ENCODE measurements at places on chromosomes 12 and 14.
A peak's percentile ranks its signal among the peaks of the same experiment; 100 is the strongest.

DNA sequence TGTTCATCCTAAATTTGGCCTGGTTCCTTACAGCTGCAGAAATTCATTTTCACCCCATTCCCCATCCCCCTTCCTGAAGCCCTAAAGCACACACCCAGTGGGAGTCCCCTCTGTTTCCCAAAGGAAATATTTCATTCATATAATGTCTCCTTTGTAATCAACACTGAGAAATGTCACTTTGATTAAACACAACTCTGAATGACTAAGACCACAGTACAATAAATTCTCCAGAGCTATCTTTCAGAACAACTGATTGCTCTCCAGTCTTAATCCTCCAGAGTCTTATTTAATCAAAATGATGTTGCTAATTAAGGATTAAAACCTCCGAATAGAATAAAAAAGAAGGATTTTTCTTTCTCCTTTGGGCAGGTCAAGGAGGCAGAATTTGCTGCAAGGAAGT, 6.4 kb downstream of the SLC15A5 start:
- no peak for DNase-seq

DNA sequence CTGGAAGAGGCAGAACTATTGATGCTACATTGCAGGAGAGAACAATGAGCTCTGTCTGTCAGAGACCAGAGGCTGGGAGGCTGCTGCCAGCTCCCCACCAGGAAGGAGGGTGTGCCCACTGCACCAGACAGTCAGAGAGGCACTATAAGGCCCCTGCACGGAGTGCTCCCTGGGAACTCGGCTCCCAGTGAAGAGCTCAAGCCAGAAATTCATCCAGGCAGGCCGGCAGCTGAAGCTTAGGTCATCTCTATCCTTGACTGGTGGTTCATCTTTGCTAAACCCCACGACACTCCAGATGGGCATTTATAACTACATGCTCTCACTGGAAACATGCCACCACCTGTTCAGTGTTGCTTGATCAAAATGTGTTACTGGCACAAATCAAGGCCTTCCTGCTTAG, 65.1 kb upstream of the GPATCH2L start:
- DNase-seq = no peak

DNA sequence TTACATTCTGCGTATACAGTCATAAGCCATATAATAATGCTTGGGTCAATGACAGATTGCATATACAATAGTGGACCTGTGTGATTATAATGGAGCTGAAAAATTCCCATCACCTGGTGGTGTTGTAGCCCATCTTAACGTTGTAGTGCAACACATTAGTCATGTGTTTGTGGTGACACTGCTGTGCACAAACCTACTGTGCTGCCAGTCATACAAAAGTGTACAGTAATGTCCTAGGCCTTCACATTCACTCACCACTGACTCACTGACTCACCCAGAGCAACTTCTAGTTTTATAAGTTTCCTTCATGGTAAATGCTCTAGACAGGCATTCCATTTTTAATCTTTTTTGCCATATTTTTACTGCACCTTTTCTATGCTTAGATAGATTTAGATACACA, 194.8 kb upstream of the SEL1L start:
- no peak for DNase-seq

DNA sequence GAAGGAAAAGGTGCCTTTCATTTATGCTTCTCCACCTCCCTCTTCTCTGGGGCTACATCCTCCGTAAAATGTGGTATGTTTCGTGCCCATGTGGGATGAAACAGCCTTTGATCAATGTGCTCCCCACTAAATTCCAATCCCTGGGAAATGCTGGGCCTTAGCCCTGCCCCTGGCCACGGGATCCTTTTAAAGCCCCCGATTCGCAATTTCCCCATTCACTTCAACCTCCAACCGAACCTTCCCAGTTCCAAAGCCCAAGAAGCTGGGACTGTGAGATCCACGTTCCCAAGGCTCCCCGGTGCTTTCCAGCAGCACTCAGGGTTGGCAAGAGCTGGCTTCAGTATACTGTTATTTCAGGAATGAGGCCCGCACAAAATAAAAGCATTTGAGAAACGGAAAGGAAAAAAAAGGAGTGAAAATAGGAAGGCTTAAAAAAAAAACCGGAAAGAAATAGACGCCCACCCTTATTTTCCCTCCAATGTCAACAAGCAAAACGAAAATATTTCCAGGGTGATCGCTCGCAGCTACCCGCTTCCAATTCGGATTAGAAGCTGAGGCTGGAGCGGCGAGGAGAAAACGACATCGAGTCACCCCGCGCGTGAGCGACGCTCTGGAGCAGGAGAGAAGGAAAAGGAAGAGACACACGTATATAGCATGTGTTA, 1.3 kb upstream of the FOXG1 start:
- peak; percentile 46 for DNase-seq

- no peak for DNase-seq
Observed at GRCh38 chr12:39287409-39287808, 155.5 kb downstream of the KIF21A start.

DNA sequence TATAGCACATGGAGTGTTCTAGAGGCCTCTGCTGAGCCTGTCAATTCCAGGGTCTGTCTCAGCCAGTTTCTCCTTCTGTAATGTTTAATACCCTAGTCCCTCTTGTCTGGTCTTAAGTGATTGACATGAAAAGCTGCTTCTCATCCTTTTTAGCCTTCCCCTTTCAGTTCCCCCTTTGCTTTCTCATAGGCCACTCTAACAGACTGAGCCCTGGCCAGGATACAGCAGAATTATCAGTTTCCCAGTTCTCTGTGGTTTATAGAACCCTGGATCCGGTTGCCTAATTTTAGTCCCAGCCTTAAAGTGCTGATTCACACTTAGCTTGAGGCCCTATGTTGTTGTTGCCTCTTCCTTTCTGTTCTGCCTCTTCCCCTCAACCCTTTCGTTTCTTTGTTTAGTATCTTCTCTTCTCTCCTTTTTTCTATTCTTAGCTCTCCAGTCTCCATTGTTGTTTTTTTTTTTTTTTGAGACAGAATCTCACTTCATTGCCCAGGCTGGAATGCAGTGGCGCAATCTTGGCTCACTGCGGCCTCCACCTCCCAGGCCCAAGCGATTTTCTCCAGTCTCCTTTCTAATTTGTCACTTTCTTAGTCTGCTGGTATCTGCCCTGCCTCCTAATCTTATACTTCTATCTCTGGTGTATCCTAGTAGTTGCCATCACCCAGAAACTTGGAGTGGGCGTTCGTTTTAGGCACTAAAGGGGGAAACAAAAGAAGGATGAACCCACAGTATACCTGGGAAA, 2.9 kb upstream of the BIN2 start:
- no peak for DNase-seq

- DNase-seq = no peak
Observed at GRCh38 chr14:75539561-75540478, 17.6 kb downstream of the BATF start.

DNA sequence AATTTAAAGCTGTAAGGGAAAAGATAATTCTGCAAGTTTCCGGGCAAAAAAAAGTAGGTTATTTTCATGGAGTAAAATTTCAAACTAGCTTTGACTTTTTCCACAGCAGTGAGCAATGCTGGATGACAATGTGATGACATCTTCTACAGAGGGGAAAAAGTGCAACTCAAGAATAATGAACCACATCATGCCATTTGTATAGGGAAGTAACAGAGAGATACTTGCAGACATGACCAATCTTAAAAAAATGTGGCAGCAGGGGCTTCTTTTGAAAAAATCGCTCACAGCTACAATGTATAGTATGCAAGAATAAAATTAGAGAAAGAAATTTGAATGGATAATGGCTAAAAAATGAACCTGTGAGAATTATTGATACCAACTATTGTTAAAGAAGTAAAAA, 115.5 kb downstream of the DHRS2 start:
- no peak for DNase-seq

DNA sequence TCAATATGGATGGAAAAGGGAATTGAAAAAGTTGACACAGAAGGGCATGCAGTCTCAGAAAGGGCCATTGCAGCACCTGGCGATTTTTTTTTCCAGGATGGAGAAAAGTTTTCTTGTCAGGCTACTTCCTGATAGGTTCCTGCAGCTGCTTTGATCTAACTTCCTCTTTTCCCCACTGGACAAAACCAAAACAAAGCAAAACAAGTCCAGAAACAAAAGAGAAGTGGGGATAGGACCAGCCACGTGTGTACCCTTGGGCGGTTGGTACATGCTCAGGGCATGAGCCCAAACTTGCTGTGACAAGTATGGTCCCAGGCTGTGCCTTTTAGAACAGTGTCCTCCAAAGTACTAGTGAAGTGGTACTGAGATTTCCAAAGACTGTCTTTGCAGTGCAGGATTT, 89.8 kb downstream of the CHST11 start:
- no peak for DNase-seq

GRCh38 chr12:41293011-41293410, 104.9 kb downstream of the PDZRN4 start:
- DNase-seq = no peak

DNA sequence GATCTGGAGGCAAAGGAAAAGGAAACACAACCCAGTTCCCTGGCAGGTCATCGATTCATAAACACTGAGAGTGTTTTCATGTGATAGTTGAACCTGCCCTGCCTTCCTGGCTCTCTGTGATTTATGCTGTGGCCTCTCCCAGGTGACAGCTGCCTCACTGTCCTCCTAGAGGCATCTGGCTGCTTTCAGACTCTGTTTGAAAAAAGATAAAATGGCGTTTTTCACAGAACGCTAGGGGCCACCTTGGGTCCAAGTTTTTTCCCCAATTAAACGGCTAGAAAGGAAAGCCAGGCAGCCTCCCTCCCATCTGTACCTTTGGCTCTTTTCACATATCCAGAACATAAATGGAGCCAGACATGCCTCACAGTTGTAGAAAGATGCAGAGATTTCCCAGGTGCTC, 252.6 kb upstream of the CCDC196 start:
- no peak for DNase-seq

DNA sequence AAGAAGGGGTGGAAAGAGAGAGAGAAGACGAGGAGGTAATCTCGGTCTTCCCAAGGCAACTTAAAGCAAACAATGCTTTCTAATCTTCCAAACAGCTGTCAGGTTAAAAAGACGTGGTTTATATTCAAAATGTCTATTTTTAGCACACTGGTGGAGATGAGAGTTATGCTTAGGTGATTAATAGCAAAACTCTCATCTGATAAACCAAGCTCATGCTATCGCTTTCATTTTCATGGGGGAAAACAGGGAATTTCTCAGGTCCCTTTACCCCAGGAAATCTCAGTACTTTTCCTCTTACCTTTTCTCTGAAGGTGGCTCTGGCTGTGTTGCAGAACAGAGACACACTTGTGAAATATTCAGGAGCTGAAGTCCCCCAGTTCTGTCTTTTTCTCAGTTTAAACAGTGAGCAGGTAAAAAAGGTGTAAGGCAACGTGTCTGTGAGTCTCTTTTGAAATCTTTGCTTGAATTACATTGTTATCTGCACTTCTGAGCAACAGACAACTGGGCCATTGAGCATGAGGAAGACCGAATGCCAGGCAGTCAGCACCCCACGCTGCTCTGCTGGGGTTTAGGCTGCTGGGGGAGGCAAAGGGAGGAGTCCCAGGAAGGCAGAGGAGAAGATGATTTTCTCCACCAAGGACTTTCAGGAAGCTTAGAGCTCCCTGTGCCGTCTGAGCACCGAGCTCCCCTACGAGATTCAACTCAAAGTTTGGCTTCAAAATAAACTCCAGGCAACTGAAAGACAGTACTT, 759.3 kb downstream of the BCL11B start:
- no peak for DNase-seq

- peak; percentile 78 for DNase-seq
Observed at GRCh38 chr14:78519863-78520262, 349.7 kb downstream of the NRXN3 start.

DNA sequence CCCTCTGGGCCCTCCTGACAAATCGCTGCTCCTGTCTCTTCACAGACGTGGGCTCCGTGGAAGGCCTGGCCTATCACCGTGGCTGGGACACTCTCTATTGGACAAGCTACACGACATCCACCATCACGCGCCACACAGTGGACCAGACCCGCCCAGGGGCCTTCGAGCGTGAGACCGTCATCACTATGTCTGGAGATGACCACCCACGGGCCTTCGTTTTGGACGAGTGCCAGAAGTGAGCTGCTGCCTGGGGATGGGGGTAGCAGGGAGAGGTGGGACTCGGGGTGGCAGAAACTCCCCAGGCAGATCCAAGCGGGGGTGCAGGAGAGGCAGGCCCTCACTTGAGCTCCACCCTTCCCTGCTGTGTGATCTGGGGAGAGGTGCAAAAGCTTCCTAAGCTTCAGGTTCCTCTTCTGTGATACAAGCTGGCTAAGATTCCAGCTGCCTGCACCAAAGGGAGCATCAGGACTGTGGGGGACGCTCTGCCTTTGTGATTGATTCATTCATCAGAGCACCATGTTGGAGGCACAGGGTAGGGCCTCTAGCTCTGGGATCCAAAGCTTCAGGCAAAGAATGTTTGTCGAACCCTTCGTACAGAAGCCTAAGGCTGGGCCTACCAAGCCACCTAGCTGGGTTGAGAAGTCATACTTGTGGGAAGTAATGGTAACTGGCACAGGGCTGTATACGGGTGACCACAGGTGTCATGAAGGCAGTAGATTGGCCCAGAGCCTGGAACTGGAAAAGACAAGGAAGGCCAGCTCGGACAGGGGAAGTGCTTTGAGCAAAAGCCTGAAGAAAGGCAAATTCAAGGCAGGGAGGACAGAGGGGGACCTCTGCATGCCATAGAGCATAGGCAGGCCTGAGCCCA, 29.1 kb upstream of the NXPH4 start:
- DNase-seq = no peak

GRCh38 chr14:51121096-51121495, 26.2 kb upstream of the TRIM9 start:
- no peak for DNase-seq

DNA sequence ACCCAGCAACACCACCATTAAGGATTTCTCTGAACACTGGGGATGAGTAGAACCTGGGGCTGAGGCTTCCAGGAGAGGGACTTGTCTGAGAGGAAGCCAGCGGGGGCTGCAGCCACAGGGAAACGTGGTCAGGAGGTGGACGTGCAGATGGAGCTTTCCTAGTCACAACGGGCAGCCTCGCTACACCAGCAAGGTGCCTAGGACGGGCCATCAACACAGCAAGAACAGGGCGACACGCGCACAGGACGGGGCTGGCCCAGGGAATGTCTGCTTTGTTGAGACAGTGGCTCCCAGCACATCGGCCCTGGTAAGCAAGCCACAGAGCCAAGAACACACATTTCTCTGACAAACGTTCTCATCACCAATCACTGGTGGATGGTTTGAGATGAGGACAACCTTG, 25.3 kb downstream of the ANKLE2 start:
- no peak for DNase-seq

GRCh38 chr14:50763382-50764007, 67.5 kb downstream of the NIN start:
- DNase-seq = no peak

GRCh38 chr12:59119676-59120075, 199.4 kb upstream of the LRIG3 start:
- DNase-seq = no peak

- no peak for DNase-seq
Observed at GRCh38 chr14:23827100-23827892, 126.3 kb upstream of the DHRS4 start.

GRCh38 chr14:52583544-52583943, 30.9 kb downstream of the GPR137C start:
- no peak for DNase-seq

Measured in neural progenitor cell (in vitro differentiated cells).